ENCODE measurements at places on chromosomes 16 and 17.

DNA sequence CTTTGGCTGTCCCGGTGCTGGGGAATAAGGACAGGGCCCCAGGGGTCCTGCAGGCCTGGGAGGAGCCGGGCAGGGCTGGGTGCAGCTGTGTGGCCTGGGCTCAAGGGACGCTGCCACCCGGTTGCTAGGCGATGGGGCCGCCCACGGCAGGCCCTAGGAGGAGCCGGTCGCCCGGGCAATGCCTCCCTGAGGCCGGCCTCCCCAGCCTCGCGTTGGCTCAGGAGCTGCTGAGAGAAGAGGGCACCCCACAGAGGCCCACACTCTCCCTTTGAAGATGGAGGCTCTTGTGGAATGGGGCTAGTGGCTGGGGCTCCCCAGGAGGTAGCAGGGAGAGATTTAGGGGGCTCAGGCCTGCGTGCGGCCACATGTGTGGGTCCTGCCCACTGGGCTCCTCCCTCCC, at the start of gene CIBAR2:
Gene CIBAR2 (minus strand): TSS at position 109 of the 400 bp plus-strand sequence. CDS start 120 bp downstream, outside the sequence.
- no peak for DNase-seq

GRCh38 chr17:62059414-62059813, 5.7 kb downstream of the MED13 start:
- DNase-seq, result no peak

DNA sequence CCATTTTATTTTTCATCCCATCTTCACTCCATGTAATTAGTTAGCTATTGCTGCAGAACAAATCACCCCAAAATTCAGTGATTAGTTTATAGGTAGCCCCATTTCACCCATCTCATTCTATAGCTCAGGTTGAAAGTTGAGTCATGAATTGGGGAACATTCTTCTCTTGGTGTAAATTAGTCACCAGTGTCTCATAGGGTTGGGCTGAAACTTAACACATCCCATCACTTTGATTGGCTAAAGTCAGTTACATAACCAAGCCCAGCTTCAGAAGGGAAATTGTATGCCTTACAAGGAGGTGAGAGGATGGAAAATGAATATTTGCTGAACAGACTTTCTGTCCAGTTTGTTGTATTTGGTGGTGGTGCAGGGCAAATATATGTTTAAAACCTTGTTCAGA, 477.5 kb downstream of the WWOX start:
- DNase-seq, result no peak

DNA sequence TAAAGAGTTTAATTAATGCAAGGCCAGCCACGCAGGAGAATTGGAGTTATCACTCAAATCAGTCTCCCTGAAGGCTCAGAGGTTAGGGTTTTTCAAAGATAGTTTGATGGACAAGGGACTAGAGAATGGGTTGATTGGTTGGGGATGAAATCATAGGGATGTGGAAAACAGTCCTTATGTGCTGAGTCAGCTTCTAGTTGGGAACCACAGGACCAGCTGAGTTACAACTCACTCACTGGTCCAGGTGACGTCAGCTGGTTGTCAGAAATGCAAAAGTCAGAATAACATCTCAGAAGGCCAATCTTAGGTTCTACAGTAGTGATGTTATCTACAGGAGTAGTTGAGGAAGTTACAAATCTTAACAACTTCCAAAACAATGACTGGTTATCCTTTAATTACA, 47.6 kb downstream of the CPD start:
- no peak for DNase-seq

- no peak for DNase-seq
Observed at GRCh38 chr17:56290802-56291118, 137.5 kb downstream of the ANKFN1 start.

- DNase-seq, result peak; percentile 49
Observed at GRCh38 chr16:71883168-71883848, 674 bp downstream of the ZNF821 start.

- DNase-seq, result no peak
Observed at GRCh38 chr16:65118871-65119270, 3.0 kb downstream of the CDH11 start.

DNA sequence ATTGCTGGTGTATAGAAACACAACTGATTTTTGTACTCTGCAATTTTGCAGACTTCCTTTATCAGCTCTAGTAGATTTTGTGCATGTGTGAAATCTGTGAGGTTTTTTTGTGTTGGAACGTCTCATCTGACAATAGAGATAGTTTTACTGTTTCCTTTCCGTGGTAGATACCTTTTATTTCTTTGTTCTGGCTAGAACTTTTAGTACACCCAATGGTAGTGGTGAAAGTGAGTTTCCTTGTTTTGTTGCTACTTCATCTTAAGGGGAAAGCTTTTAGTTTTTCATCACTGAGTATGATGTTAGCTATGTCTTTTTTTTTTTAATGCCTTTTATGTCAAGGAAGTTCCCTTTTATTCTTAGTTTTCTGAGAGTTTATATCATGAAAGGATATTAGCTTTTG, 118.1 kb downstream of the OR1D5 start:
- DNase-seq, result no peak

DNA sequence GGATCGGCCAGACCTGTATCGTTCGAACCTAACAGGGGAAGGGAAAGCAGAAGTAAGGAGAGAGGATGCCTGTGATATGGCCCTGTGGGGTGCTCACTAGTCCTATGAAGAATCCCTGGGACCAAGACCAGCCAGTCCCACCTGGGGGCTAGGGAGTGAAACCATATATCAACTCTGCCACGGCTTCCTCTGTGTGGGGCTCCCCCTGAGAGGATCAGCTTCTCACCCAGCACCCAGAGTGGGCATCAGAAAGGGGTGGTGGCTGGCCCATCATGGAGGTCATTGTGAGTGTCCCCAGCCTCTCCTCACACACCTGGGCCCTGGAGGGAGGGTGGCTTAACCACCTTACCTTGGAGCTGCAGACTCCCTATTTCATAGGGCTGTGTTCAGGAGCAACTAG, 30.1 kb upstream of the SREBF1 start:
- DNase-seq, result no peak
